ENCODE measurements at places on chromosomes 6 and 20.

GRCh38 chr6:48048451-48049146, 62.4 kb downstream of the PTCHD4 start:
- DNase-seq: no peak

- DNase-seq: no peak
Observed at GRCh38 chr6:42460883-42461282, 9.2 kb upstream of the TRERF1 start.

GRCh38 chr6:84665401-84665800, 99.0 kb downstream of the TBX18 start:
- no peak for DNase-seq

GRCh38 chr6:166019214-166019613, 148.4 kb downstream of the TBXT start:
- no peak for DNase-seq

- no peak for DNase-seq
Observed at GRCh38 chr20:6492271-6493055, 275.0 kb upstream of the BMP2 start.

Measured in stimulated activated naive B cell treated with anti-CD40 and anti-IgM and Interleukin-4, amounts not matched to agents 10 μg/mL and 1 μg/mL and 100 μg/mL, for 72 hours (primary cell).